ENCODE measurements at places on chromosomes 13 and 19.
A peak's percentile ranks its signal among the peaks of the same experiment; 100 is the strongest.

- no peak for DNase-seq
Measured at GRCh38 chr13:50598338-50598737, 245.2 kb downstream of the DLEU7 start.

- DNase-seq, result no peak
Measured at GRCh38 chr19:3716147-3716668, 8.0 kb downstream of the TJP3 start.

- no peak for DNase-seq
Measured at GRCh38 chr19:16418597-16418962, 53.2 kb downstream of the EPS15L1 start.

- peak; percentile 41 for DNase-seq
Measured at GRCh38 chr13:43113603-43114002, 90.2 kb downstream of the DNAJC15 start.

- no peak for DNase-seq
Measured at GRCh38 chr13:95150555-95150954, 150.7 kb downstream of the ABCC4 start.

DNA sequence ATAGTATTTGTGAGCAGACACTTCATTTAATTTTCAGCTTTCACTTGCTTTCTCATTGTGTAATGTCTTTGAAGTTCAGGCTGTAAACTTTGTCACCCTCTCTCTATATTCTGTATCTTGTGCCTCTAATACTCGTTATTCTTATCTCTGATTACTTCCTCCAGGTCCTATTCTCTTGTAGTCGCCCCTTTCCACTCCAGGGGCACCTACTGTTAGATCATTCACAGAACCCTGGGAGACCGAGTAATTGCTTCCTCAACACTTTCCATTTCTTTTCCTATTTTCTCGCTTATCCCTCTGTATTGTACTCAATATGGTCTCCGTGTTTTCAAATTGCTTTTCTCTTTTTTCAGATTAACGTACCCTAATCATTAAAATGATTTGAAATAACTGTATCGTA, 93.9 kb upstream of the TDRD3 start:
- DNase-seq, result no peak

GRCh38 chr19:3269916-3270671, 45.6 kb downstream of the CELF5 start:
- DNase-seq, result peak; percentile 11

- peak; percentile 85 for DNase-seq
Measured at GRCh38 chr19:1252221-1252820, 3.9 kb downstream of the MIDN start.

DNA sequence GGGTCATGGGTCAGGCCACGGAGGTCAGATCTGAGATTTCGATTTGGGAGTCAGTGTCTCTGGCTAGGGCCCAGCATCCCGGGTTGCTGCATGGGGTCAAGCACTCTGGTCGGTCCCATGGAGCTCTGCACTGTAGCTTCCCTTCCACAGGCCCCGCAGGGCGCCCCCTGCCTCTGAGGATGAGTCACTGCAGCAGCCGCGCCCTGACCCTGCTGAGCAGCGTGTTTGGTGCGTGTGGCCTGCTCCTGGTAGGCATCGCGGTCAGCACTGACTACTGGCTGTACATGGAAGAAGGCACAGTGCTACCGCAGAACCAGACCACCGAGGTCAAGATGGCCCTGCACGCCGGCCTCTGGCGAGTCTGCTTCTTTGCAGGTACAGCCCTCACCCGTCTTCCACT, 3.6 kb downstream of the CACNG7 start:
- DNase-seq, result no peak

DNA sequence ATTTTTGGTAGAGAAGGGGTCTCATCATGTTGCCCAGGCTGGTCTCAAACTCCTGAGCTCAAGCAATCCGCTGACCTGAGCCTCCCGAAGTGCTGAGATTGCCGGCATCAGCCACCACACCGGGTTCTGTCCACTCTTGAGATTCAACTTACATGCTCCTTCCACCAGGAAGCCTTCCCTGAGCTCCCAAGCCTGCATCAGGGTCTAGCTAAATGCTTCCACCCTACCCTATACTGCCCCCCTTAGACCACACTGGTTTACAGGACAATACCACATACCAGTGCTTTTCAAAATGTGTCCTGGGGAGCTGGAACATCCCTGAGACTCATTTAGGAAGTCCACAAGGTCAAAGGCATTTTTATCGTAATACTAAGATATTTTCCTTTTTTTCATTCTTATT, 15.1 kb upstream of the CACNG8 start:
- DNase-seq, result no peak

GRCh38 chr19:33111587-33111986, 20.3 kb upstream of the WDR88 start:
- DNase-seq, result no peak

DNA sequence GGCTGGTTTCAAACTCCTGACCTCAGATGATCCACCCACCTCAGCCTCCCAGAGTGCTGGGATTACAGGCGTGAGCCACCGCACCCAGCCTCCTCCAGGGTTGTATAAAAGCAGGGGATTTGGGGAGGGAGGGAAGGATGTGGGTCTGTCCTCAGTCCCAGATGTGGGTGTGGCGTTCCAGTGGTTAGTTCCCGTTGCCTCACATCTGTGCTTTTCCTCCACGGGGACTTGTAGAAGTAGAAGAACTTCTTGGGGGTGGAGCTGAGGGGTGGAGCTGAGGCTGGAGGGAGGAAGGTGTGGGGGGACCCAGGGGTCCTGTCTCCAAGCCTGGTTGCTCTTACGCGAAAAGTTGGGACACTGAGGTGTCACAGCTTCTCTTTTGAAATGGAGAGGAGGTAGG, 514 bp upstream of the MCEMP1 start:
- no peak for DNase-seq

- DNase-seq, result no peak
Measured at GRCh38 chr13:54312885-54313284, 1284.3 kb downstream of the OLFM4 start.

- DNase-seq, result peak; percentile 17
Measured at GRCh38 chr13:71879129-71879535, 12.1 kb upstream of the DACH1 start.

DNA sequence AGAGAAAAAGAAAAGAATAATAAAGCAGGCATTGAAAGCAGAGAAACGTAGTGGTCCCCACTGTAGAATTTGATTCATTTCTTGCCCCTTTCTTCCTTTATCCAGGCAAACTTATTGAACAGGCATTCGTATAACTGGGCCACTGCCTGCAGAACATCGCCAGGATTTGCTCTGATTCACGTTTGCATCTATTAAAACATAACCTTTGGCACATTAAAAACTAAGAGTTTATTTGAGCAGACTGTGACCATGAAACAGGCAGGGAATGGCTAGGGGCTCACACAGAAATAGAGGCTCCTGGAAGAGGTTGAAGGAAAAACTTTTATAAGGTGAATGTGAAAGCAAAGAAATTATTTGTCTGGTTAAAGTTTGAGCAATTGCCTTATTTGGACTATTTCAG, 12.5 kb upstream of the SUPT20H start:
- no peak for DNase-seq

DNA sequence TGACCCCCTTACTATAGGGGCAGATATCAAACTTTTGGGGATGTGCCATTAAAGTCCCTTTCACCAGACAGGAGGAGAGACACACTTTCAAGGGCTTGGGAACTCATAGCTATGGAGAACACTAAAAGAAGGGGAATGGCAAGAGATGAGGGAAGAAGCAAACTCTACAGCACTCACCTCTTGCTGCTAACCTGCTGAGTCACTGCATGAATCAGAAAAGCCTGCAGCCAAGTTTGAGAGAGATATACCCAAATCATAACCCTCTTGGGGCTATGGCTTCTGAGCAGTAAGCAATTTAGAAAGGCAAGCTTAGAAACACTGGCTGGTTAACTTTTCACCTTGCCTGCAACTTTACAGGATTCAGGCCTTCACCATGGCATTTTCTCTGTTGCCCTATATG, 1028.0 kb downstream of the UQCRFS1 start:
- DNase-seq, result no peak

- no peak for DNase-seq
Measured at GRCh38 chr13:60467098-60467497, 70.1 kb downstream of the TDRD3 start.

GRCh38 chr13:30147421-30147820, 159.9 kb downstream of the KATNAL1 start:
- no peak for DNase-seq

GRCh38 chr19:15212711-15213110, 11.9 kb upstream of the NOTCH3 start:
- DNase-seq, result no peak

GRCh38 chr13:76697288-76697687, 188.9 kb downstream of the KCTD12 start:
- DNase-seq, result no peak

- DNase-seq, result no peak
Measured at GRCh38 chr19:508204-509150, 1.2 kb downstream of the TPGS1 start.

GRCh38 chr13:23506071-23506806, 64.0 kb upstream of the TNFRSF19 start:
- DNase-seq, result no peak

Measured in AG08396 (cell line).